Pulmonary artery endothelial cell (primary cell): ENCODE measurements at places on chromosomes 11 and 22.

- DNase-seq, result no peak
Observed at GRCh38 chr11:65221026-65221425, 39.3 kb downstream of the CAPN1 start.

- no peak for DNase-seq
Observed at GRCh38 chr22:39501644-39502108, 414 bp upstream of the MIEF1 start.

DNA sequence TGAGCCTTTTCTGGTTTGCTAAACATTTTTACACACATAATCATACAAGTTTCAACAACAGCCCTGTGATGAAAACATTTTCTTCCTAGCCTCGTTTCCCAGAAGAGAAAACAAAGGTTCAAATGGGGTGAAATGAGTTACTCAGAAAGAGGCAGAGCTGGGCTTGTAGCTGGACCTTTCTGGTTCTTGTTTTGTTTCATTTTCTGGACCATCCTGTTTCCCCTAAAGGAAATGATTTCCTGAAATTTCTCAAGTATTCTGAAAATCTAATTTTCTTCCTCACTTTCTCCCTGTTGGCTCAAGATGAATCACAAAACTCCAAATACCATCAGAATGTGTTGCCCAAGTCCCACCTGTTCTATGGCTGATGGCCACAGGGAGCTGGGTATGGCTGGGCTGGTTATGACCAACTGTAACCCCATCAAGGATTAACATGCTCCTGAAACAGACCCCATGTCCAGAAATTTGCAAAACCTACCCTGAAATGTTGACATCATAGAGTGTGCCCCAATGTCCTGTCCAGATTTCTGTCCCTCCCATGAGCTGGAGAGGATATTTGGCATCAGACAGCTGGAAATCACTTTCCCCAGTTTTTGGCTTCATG is 6.7 kb upstream of the APOL4 start:
- no peak for DNase-seq

DNA sequence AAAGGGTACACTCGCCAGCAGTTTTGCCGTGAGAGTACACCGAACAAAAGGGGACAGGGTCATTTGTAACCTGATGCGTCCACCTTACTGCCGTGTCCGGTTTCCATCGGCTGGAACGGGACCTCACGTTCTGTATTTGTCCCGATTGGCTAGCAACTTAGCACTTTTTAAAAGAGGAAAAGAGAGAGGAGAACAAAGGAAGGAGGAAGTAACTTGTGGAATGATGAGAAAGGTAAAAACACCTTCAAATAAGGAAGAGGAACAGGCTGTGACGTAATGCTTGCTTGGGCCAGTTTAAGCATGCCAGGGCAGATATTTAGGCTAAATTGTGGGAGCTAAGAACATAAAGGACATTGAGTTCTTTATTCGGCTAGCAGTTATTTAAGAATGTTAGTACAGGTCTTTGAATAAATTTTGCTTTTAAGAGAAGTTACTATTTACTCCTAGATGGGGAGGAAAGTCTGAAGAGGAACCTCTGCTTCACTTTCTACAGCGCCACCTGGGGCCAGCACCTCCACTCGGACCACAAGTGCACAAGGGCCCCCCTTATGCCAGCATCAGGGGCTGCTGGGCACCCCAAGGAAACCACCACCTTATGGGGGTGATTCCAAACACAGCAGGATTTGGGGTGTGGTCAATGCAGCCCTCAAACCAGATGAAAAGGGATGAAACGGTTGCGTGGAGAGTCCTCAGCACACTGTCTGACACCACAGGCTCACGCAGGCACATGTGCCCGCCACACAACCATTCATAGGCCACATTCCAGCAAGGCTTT is 5.8 kb downstream of the ARSA start:
- no peak for DNase-seq

DNA sequence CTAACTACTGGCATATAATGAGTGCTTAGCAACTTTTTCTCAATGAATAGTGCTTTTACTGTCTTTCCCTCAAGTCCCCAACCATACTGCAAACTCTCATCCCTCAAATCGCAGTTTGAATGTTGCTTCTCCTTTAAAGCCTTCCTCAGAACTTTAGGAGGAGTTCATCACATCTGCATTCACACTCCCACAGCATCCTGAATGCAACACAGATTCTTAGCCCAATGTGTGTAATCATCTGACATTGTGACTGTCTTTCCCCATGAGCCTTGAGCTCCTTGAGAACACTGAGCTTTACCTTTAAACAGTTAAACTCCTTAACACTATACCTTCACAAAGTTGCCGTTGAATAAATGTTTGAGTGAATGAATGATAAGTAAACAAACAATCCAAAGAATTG is 81.7 kb upstream of the FAM181B start:
- DNase-seq, result no peak

DNA sequence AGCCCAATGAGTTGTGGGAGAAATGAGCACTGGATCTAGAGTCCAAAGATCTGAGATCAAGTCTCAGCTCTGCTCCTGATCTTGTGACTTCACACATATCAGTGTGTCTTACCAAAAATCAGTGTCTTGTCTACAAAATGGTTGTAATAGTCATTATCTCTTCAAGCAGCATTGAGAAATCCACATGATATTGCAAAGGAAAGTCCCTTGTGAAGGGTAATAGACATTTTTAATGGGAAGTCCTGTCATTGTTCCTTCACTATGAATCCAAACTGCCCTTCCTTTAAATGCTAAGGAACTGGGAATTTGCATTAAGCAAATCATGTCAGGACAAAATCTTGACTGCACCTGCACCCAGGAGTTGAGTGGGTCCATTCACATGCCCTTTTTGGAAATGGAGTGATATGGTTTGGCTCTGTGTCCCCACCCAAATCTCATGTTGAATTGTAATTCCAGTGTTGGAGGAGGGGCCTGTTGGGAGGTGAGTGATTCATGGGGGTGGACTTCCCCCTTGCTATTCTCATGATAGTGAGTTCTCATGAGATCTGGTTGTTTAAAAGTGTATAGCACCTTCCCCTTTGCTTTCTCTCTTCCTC is 51.1 kb downstream of the COMMD9 start:
- no peak for DNase-seq

- no peak for DNase-seq
Observed at GRCh38 chr11:69219991-69220390, 64.3 kb downstream of the SMIM38 start.

DNA sequence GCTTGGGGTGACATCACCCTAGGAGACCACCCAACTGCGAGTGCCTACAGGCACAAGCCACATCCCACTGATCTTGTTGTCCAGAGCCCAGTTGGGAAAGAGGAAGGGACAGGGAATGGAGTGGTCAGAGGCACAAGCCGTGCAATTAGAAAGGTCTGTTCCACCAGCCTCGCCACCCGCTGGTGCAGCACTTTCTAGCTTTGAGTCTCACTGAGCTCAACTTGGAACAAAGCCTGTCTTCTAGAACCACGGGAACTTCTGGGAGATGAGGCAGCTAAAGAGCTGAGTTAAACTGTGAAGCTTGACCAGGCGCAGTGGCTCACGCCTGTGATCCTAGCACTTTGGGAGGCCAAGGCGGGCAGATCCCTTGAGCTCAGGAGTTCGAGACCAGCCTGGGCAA is 29.3 kb downstream of the TPBGL start:
- DNase-seq, result no peak
